ENCODE measurements at places on chromosomes 16 and 17.

DNA sequence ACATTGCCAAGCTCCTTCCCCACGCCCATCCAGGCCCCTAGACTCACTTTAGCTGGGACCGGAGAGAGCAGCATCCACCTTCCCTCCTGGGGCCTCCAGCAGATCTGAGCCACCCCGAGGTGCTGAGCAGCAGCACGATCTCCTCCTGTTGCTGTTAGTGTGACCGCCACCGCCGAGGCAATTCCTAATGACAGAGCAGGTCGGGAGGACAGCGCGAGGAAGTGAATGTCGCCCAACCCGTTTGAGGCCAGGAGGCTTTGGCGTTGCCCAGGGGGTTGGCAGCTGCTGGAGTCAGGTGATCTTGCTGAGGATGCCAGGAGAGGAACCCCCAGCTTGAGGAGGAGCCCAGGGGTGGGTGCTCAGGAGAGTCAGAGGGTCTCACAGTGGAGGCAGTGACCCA lies at the start of gene RNF222:
TSS of gene RNF222 (minus strand) at position 192 of the 400 bp plus-strand sequence. CDS start 4,366 bp downstream, outside the sequence.
- no peak for DNase-seq

DNA sequence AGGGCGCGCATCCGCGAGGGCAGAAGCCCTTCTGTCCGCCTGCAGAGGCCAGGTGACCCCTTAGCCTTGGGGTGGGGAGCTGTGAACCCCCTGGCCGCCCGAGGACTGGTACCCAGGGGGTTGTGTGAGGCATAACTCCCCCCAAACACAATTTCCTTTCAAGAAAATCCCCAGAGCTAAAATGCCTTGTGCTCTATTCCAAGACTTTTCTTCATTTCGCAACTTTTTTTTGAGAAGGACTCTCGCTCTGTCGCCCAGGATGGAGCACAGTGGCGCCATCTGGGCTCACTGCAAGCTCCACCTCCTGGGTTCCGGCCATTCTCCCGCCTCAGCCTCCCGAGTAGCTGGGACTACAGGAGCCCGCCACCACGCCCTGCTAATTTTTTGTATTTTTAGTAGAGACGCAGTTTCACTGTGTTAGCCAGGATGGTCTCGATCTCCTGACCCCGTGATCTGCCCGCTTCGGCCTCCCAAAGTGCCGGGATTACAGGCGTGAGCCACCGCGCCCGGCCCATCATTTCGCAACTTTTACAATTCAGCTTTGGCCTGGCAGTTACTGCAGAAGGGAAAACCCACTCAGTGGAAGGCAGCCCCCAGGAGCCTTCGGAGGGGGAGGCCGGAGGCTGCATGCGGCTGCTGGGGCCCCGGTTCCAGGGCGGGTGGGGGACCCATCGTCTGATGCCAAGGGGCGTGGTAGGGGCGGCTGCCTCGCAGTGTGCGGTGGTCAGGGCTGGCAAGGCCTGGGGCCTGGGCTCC lies 963 bp upstream of the APRT start:
- DNase-seq = no peak

DNA sequence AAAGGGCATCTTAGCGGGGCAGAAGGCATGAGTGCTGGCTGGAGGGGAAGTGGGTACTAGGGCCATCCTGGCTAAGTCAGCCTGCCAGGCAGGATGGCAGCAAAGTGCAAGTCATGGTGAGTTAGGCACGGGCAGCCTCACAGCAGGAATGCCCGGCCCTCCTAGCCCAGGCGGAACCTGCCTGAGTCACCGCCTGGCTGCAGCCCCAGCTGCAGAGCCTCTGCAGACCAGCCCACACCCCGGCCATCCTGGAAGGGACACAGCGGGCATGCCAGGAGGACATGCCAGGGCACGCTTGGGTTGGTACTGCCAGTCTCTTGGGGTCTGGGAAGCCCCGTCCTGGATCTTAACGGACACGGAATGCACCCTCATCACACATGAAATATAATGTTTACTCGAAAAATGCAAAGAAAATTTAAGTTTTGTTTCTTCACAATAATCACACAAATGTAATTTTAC lies 5.0 kb upstream of the ALDH3A1 start:
- DNase-seq = no peak

GRCh38 chr17:48995304-48995973 lies 1.7 kb upstream of the IGF2BP1 start:
- no peak for DNase-seq

DNA sequence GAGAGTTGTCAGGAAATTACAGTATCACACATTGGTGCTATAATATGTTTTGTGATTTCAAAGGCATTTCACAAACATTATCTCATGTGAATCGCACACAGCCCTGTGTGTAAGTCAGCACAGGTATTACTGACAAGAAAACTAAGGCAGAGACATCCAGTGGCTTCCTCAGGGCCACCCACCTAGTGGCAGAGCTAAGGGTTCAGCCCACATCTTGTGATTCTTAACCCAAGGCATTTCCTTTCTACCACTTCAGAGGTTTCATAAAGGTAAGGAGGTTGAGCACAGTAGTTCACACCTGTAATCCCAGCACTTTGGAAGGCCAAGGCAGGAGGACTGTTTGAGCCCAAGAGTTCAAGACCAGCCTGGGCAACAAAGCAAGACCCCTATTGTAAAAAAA lies 58.2 kb downstream of the STX8 start:
- DNase-seq = no peak

- no peak for DNase-seq
Measured at GRCh38 chr16:2799859-2800226, 1.6 kb downstream of the PRSS41 start.

Data from cortex of kidney (tissue), 1 donor.